Sigmoid colon (tissue), 7 donors: ENCODE measurements at places on chromosomes 7 and 10.

- no peak for DNase-seq
Measured at GRCh38 chr10:49329146-49329505, 30.2 kb downstream of the C10orf71 start.

DNA sequence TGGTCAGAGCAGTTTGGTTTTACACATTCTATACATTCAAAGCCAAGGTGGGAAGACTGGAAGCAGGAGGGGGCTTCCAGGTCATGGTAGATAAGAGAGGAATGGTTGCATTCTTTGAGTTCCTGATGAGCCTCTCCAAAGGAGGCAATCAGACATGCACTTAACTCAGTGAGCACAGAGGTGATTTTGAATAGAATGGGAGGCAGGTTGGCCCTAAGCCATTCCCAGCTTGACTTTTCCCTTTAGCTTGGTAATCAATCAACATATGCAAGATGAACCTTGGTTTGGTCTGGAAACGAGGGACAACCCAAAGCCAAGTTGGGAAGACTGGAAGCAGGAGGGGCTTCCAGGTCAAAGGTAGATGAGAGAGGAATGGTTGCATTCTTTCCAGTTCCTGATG lies 31.4 kb downstream of the TCERG1L start:
- no peak for DNase-seq

- no peak for DNase-seq
Measured at GRCh38 chr7:94059746-94060145, 55.6 kb upstream of the BET1 start.

DNA sequence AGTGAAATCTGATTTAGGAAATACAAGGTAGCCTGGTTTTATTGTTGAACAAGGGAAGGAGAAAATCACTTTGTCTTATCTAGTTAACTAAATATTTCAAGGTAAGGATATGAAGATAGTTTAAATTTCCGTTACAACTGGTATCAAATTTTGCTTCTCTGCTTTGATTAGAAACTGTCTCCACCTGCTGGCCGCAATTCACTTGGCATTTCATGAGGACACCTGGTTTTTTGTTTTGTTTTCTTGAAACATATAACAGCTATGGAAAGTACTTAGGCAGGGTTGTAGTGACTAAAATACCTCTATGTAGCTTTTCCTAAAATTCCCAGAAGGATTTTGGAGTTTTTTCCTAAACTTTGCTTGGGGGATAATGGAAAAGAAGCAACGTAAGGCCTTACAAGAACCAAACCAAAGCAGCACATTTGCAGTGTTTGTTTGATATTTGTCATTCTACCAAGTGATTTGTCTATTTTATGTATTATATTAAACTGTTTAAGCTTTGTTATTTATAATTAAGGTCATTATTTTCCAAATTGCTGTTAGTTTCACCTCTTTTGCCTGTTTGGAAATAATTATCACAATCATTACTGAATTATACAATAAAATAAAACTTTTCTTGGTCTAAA lies 73.6 kb downstream of the AHCYL2 start:
- no peak for DNase-seq

GRCh38 chr7:134783294-134784069 lies 4.0 kb downstream of the CALD1 start:
- no peak for DNase-seq

DNA sequence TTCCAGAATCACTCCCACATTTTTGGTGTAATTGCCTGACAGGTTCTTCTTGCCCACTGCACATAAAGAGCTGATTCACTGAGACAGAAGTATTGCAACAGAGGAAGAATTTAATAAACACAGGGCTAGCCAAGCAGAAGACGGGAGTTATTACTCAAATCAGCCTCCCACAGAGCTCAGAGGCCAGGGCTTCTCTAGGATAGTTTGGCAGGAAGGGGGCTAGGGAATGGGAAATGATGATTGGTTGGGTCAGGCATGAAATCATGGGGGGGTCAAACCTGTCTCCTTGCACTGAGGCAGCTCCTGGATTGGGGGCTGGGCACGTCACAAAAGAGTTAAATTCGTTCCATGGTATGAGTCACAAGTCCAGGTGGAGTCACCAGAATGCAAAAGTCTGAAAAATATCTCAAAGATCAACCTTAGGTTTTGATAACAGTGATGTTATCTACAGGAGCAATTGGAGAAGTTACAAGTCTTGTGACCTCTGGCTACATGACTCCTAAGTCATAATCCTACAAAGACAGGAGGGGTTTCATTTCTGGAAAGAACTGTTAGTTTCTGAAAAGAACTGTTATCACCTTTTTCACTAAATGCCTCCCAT lies 30.2 kb upstream of the ERCC6 start:
- no peak for DNase-seq

DNA sequence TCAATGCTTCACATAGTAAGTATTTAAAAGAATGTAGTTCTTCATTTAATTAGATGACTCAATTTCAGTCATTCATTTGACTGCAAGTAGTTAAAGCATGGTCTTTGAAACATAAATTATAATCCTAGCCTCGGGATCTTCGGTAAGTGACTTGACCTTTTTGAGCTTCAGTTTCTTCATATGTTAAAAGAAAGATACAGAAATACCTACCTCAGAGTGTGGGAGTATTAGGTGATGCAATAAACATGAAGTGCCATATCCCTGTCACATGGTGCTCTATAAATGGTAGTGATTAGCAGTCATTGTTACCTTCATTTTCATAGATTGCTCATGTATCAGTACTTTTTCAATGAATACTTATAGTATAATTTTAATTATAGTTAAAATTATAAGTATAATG lies 31.2 kb upstream of the UMAD1 start:
- no peak for DNase-seq

DNA sequence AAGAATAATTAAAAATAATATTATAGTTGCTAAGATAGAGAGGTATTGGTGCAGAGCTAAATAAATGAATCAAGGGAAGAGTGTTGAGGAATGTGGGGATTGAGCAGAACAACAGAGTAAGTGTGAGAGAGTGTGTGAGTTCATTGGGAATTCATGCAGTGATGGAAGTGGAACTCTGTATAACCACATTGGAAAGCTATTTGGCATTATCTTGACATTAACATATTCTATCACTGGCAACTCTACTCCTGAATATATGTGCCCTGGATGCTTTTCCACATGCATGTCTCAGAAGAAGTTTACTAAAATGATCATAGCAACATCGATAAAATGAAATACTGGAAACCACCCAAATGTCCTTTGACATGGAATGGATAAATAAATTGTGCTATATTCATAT lies 164.1 kb downstream of the SEMA3E start:
- DNase-seq = no peak
